ENCODE measurements at places on chromosomes 4 and X.

GRCh38 chr4:126604268-126604867 lies 1028.4 kb upstream of the INTU start:
- DNase-seq, result no peak

GRCh38 chr4:152369902-152370295 lies 166.0 kb downstream of the FBXW7 start:
- DNase-seq, result no peak

DNA sequence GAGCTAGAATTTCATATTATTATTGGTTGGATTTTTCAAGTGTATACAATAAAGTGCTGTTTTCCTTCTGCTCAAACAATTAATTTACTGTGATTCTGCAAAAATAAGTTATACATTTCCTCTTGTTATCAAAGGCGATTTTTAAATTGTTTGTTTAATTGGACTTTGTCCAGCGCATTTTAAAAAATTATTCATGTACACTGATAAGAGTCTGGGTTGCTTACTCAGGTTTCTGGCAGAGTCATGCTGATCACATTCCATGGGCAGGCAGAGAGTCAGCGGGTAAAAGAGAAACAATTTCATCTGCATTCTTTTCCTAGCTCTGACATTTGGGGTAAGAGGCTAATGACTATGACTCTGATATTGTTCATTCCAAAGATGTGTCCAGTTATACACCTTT lies 8.9 kb downstream of the FAT4 start:
- no peak for DNase-seq

- peak; percentile 12 for DNase-seq
Observed at GRCh38 chr4:106315476-106315967, 487 bp downstream of the TBCK start.

- peak; percentile 89 for DNase-seq
Observed at GRCh38 chrX:15882704-15883539, 28.3 kb upstream of the AP1S2 start.

DNA sequence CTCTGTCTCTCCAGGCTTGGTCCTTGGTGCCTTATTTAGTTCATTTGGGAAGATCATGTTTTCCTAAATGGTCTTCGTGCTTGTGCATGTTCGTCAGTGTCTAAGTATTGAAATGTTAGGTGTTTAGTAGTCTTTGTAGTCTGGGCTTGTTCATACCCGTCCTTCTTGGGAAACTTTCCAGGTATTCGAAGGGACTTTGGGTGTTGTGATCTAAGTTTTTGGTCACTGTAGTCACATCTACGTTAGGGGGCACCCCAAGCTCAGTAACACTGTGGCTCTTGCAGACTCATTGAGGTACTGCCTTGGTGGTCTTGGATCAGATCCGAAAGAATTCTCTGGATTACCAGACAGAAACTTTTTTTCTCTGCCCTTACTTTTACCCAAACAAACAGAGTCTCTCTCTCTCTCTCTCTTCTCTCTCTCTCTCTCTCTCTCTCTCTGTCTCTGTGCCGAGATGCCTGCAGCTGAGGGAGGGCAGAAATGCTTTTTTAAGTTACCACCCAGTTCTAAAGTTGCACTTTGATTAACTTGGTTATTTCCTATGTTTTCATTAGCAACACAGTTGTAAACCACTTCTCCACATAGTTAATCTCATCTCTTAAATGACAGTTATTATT lies 67.6 kb upstream of the SLC7A3 start:
- DNase-seq, result peak; percentile 8

GRCh38 chr4:67874986-67875385 lies 8.8 kb downstream of the TMPRSS11D start:
- no peak for DNase-seq
